A673 (cell line): ENCODE measurements at places on chromosomes 3 and 15.

GRCh38 chr3:89474333-89475130 lies 367.1 kb downstream of the EPHA3 start:
- no peak for DNase-seq

DNA sequence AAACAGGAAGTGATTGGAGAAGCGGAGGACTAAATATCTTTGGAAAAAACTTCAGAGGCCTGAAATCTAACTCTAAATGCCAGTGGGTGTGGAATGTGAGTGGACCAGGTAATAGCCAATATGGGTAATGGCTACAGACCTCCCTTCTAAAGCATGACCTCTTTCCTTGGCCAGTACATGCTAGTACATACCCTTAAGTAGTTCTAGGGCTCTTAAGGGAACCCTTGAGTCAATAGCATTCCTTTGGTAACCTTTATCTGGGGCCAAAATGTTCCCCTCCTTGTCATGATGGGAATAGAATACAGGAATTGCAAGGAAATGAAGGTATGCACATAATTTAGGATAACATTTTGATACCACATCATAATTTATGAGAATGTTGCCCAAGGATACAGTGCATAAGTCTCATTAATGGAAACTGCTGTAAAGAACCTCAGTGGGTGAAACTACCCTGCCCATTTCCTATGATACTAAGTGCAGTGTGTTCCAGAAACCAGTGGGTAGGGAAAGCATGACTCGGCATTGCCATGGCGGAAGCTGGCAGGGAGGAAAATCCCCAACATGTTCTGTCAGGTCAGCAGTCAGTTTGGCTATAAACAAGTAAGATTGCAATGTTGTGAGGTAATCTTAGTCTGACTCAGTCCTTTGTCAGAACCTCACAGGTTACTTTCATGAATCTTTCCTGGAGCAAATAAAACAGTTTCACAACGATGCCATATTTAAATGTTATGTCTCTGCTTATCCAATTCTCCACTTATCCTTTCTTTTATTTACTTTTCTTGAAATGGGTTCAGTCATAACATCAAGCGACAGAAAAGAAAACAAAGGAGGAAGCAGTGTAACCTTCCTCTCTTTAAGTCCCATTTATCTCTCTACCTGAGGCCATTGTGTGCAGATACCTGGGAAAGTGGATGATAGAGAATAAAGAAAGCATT lies 23.5 kb upstream of the RAP2B start:
- DNase-seq, result peak; percentile 50

- DNase-seq, result peak; percentile 9
These were observed at the start of gene ATP8B4 for GRCh38 chr15:50119063-50120040. ATP8B4 (minus strand) TSS chr15:50119233; CDS start chr15:50106966, 12,267 bp downstream.

- peak; percentile 11 for DNase-seq
These were observed 75.8 kb downstream of the FAIM start for GRCh38 chr3:138684396-138684795.

DNA sequence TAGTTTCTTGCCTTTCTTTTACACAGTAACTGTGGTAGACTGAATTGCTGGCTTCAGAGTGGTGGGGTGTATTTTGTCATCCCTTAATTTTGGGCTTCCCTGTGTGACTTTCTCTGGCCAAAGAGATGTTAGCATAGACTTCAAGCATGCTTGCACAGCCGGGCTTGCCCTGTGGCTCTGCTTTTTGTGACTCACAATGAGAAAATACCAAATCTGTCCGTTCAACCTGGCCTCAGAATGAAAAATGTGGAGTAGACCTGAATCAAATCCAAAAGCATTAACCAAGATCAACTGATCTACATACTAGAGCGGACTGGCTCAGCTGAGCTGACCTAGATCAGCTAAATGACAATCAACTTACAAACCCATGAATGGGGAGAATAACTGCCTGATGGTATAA lies 51.4 kb downstream of the PLAAT1 start:
- no peak for DNase-seq

GRCh38 chr3:54134713-54135112 lies 12.4 kb downstream of the CACNA2D3 start:
- DNase-seq, result no peak

GRCh38 chr3:183212565-183212964 lies 40.5 kb upstream of the B3GNT5 start:
- DNase-seq, result no peak
